Melanocyte of skin (primary cell): ENCODE measurements at places on chromosomes 5 and 9. TPM values are rescaled to one million over a fixed set of nuclear protein-coding genes. Genes with fewer than 3 reads are reported as not detected.

The IFNA21 gene
- not detected in 2 replicates for total RNA-seq

The ANKH gene
- total RNA-seq = 2.3 and 5.3 TPM in 2 replicates

The SPACA9 gene
- 3.1 and 4.4 TPM in 2 replicates for total RNA-seq

The BHMT gene
- total RNA-seq = 0.33 TPM in 1 of 2 replicates, not detected in the other

The SGCD gene
- total RNA-seq = 57.6 and 70.8 TPM in 2 replicates

The LECT2 gene
- total RNA-seq = not detected in 2 replicates

The SVEP1 gene
- 0.36 TPM in 1 of 2 replicates, not detected in the other for total RNA-seq

The CARTPT gene
- not detected in 2 replicates for total RNA-seq

The KCNIP1 gene
- not detected in 2 replicates for total RNA-seq

The ACSL6 gene
- total RNA-seq = 1.0 and 1.1 TPM in 2 replicates

The PCDHB4 gene
- not detected in 2 replicates for total RNA-seq

The NMUR2 gene
- total RNA-seq = not detected in 2 replicates

The SEMA6A gene
- 76.0 and 84.3 TPM in 2 replicates for total RNA-seq

The IFNA14 gene
- not detected in 2 replicates for total RNA-seq
